ENCODE measurements at places on chromosomes 6 and 20.
A peak's percentile ranks its signal among the peaks of the same experiment; 100 is the strongest.

GRCh38 chr6:11535801-11536230, 1.7 kb upstream of the TMEM170B start:
- no peak for DNase-seq

GRCh38 chr6:117169781-117170281, 95.5 kb upstream of the VGLL2 start:
- DNase-seq: no peak

DNA sequence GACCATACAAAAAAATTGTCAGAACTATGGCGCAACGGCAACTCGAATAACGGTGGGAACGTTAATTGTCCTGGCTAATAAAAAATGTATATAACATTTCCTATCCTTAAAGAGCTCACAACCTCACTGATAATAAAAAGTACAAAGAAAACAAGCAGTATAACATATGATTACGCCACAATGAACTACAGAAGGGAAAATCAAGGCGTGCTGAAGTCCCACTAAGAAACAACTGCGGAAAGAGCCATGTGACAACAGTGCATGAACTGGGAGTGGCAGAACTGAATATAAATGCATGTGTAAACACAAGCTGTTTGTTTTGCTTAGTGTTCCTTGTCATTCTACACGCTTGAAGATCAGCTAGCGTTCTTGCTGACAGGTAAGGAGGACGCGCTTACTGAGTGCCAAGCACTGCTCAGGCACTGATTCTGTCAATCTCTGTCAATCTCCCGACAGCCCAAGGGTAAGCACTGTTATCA, 466 bp upstream of the PSMB1 start:
- no peak for DNase-seq

- DNase-seq: no peak
These were observed 1145.2 kb upstream of the GJE1 start for GRCh38 chr6:140987364-140988155.

- no peak for DNase-seq
These were observed 573.6 kb downstream of the PRKN start for GRCh38 chr6:162154001-162154400.

- no peak for DNase-seq
These were observed 42.1 kb downstream of the CTCFL start for GRCh38 chr20:57482796-57483195.

DNA sequence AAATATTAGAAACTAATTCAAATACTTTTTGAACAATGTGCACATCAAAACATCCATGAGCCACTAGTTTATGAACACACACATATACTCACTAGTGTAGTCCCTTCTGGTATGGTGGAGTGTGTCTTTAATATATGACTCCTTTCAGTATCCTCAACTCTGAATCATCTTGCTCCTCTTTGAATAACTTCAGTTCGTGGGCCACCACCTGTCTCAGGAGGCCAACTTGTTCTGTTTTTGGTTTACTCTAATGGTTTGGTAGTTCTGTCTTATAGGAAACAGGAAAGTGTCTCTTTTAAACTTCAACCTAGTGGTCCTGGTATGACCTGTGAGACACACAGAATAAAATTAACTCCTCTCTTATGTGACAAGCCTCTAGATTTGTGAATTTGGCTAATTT, 55.6 kb downstream of the ZNF292 start:
- DNase-seq: no peak

DNA sequence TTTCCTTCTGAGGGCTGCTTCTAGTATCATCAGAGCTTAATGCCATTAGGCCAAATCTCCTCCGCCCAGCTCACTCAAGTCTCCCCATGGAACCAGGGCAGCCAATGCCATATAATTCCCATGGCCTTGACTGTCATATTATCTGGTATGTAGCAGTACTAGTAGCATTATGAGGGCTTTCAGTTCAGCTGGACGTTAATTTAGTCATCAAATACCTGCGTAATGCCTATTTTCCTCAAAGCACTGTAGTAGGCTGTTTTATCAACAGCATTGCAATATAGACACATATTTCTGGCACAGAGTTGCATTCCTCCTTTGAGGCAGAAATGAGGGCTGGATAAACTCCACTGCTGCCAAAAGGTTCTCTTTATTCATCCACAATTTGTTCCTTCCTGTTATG, 1.7 kb downstream of the KCTD20 start:
- DNase-seq: no peak

- DNase-seq: no peak
These were observed 18.7 kb upstream of the TOP1 start for GRCh38 chr20:41009946-41010345.

- no peak for DNase-seq
These were observed 28.3 kb upstream of the BCLAF1 start for GRCh38 chr6:136317971-136318370.

GRCh38 chr20:39885975-39886649, 802.9 kb downstream of the MAFB start:
- no peak for DNase-seq

DNA sequence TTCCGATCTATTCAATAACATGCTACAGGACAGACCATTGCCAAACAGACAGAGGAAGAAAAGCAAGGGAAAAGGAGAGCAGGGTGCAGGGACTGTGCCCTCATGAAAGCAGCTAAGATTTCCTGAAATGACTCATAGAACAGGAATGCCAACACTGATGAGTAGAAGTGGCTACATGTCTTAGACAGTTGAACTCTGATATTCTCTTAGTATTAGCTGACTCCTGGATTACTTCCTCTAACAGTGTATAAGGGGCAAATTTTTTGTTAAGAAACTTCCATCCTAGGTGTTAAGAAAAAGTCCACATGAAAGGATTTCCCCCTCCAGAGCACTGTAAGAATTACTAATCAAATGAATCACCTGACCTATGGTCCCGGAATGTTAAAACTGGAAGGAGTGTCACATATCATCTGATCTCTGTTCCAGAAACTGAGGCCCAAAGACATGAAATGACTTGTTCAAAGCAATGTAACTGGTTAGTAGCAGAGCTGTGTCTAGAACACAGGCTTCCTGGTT, 224.9 kb downstream of the IBTK start:
- no peak for DNase-seq

- DNase-seq: no peak
These were observed 37.3 kb upstream of the TOP1 start for GRCh38 chr20:40991181-40991889.

- no peak for DNase-seq
These were observed 11.5 kb downstream of the DLGAP4 start for GRCh38 chr20:36317675-36318074.

DNA sequence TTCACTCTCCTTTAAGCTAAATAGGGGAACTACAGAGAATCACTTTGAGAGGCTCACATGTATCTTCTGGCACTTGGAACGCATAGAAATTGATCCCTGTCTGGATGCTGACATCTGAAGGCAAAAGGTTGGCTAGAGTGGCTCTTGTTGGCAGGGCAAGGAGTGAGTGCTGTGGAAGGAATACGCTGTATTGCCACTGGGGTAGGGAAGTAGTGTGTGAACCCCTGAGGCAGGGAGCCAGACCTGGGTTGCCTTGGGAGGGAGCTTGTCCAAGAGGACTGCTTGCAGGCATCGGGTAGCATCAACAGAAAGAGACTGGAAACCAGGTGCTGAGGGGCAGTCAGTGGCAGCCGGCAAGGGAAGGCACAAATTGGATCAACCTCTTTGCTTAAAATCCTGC, 8.9 kb upstream of the MMS22L start:
- DNase-seq: no peak

DNA sequence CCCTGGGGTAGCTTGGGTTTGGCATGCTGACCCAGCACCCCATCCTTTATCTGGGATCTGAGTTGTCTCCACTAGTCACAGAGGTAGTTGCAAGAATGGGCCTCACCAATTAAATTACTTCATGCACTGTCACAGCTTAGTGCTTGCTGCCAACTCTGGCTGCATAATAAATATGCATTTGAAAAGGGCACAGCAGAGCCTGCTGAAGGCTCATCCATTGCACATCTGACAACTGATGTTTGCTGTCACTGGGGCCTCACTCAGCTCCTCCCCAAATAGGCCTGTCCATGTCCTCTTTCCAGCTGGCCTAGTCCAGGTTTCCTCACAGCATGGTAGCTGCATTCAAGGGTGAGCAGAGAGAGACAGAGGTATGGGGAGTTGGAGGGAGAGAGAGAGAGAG, 13.3 kb upstream of the NXT1 start:
- DNase-seq: no peak

- DNase-seq: no peak
These were observed 73.9 kb upstream of the IPCEF1 start for GRCh38 chr6:154430481-154430919.

- DNase-seq: no peak
These were observed 114.0 kb downstream of the RCAN2 start for GRCh38 chr6:46377209-46377608.

GRCh38 chr6:107061125-107062020, 33.4 kb downstream of the MTRES1 start:
- no peak for DNase-seq

- DNase-seq: no peak
These were observed 14.8 kb upstream of the NAA20 start for GRCh38 chr20:20002101-20002998.

DNA sequence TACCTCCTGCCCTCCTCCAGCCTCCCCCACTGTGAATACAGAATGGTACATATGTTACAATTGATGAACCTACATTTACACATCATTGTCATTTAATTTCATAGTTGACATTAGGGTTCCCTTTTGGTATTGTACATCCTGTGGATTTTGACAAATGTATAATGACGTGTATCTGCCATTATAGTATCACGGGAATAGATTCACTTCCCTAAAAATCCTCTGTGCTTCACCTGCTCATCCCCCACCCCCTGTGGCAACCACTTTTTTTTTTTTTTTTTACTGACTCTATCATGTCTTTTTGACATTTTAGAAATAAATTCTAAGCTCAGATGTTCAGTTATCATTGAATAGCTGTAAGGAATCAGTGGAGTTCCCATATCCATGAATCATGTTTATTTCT, 30.4 kb downstream of the HECA start:
- DNase-seq: no peak

GRCh38 chr20:2742934-2743559, 50.5 kb downstream of the EBF4 start:
- DNase-seq: peak; percentile 51

- no peak for DNase-seq
These were observed 107.1 kb downstream of the BANF2 start for GRCh38 chr20:17806739-17807441.

GRCh38 chr20:63706852-63707557, 771 bp downstream of the ARFRP1 start:
- no peak for DNase-seq

DNA sequence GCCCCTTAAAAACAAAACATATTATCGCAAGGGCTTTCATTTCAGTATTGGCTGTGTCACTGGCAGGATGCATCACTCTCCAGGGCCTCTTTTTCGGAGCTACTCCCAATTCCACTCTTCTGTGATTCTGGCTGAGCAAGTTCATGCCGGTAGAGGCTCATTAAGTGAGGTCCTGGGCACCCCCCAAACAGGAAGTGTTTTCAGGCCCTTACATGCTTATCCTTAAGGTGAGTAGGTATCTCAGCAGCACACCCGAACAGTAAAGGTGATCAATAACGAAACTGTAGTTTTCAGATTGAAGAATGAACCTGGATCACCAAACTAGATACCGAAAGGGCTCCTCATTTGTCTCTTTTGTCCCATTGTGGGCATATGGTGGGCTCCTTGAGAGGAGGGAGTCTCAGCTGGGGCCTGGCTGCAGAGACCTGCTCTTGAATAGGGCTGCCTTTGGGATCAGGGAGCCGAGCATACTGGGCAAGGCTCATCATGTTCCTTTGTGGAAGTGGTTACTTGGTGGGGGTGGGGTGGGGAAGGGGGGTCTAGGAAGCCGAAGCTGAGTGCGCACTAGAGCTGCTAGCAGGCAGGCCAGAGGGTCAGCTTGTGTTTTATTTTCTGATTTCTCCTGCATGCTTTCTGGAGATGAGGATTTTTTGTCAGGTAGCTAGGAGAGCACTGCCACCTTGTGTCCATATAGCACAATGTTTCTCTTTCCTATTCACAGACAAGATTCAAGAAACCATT, 65.2 kb downstream of the CDS2 start:
- DNase-seq: no peak

DNA sequence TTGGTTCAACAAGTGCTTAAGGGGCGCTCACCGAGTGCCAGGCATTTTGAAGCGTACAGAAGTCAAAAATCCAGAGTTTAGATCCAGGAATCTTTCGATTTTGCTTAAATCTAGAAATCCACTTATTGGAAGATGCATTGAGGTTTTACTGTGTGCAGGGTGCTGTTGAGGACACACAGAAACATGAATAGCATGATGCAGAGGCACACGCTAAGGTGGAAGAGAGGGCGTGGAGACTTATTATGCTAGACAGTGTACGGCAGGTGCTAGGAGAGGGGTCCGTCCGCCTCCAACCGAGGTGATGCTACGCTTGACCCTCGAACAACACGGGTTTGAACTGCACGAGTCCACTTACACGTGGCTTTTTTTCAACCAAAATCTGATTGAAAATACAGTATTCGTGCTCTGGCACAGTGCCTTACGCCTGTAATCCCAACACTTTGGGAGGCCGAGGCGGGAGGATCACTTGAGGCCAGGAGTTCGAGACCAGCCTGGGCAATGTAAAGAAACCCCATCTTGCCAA, 1.0 kb upstream of the KIF13A start:
- DNase-seq: no peak

- no peak for DNase-seq
These were observed at the start of gene NECAB3 for GRCh38 chr20:33674294-33675135. Gene NECAB3, minus strand, starts transcription at chr20:33674428. Its CDS starts 76 bp downstream, at chr20:33674352.

DNA sequence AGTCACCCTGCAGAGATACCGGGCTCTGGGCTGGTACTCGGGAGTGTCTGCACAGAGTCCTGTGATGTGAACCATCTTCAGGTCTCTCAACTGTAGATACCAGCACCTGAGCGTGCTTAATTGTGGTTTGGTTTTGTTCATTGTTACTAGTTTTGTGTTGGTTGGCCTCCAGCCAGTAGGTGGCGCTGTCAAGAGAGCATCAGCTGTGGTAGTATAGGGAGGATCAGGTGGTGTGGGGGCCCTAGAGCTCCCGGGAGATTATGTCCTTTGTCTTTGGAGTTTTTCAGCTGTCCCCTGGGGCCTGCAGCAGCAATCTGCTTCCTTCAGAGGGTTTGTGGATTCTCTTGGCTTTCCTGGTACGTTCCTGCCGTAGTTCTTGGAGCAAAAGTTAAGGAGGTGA, 67.9 kb downstream of the CDYL start:
- DNase-seq: no peak

DNA sequence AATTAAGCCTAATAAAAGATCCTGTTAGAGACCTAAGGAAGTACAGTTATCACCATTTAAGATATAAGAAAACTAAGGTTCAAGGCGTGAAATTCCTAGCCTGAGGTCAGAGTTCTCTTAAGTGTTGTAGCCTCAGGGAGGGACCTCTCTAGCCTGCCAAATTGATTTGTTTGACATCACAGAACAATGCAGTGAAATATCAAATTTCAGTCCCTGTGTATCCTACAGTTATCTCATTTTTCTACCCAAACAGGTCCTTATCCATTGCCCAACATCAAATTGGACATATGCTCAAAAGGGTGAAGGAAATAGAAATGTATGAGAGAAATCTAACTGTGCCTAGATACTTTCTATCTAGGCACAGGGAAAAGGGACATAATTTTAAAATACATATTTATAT, 63.0 kb downstream of the NCOA7 start:
- no peak for DNase-seq

GRCh38 chr6:168181876-168182275, 102.9 kb upstream of the FRMD1 start:
- no peak for DNase-seq

- DNase-seq: no peak
These were observed 76.7 kb downstream of the GPR6 start for GRCh38 chr6:110054664-110055386.

GRCh38 chr6:163844357-163844756, 429.8 kb downstream of the QKI start:
- no peak for DNase-seq

GRCh38 chr6:87724983-87725811, 23.2 kb upstream of the AKIRIN2 start:
- no peak for DNase-seq

Data from stimulated activated CD4-positive, alpha-beta T cell treated with anti-CD3 and anti-CD28 coated beads, TNF-alpha, amount 100 ng/mL, for 1 hour (primary cell).